ENCODE measurements at places on chromosomes 2 and 18. TPM values are rescaled to one million over a fixed set of nuclear protein-coding genes. Genes with fewer than 3 reads are reported as not detected.

DNA sequence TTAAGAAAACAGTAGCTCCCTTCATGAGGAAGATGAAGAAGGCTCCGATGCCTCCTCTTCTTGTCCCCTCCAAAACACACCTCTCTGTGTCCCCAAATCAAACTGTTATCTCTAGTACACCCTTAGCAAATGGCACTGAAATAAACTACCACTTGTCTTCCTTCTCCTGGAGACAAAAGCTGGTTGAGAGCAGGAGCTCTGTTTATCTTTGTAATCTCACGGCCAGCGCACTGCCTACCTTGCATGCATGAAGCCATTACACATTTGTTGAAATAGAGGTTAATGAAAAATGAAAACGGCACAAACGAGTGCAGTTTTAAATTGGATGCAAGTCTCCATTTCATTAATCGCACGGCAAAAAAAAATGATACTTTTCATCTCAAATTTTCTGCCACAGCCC is 113.7 kb downstream of the EPB41L3 start:
- DNase-seq = no peak

DNA sequence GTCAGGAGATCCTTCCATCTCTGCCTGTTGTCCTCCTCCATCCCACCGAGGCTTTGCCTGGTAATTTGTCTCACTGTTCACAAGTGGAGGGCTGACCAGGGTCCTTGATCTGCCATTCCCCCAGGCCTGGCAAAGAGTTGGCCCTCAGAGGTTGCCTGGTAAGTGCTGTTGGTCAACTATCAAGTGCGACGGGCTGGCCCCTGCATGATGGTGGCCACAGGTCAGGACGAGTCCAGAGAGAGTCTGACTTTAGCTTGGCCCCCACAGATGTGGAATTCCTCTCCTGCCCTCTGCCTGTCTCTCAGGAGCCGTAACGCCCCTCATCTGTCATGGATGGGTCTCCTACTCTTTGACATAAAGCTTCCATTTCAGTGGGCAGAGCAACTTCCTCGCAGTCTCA is 97.3 kb upstream of the SMIM21 start:
- DNase-seq = no peak

- DNase-seq = no peak
These were observed 951.3 kb upstream of the ACVR2A start for GRCh38 chr2:146893500-146894041.

DNA sequence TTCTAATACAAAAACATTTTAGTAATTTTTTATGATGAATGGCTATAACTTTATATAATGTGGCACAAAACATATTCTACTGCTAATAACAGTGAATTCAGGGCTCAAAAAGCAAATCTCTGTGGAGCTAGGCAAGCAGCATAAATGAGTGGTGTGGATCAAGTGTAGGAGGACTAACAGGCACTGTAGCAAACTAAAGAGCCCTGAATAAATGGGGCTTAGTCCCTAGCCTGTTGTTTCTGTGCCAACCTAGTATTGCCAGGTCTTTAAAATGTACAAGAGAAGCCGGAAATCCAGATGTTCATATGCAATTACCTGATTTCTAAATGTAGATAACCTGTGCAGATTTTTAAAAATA is 18.5 kb downstream of the REL start:
- DNase-seq = no peak

DNA sequence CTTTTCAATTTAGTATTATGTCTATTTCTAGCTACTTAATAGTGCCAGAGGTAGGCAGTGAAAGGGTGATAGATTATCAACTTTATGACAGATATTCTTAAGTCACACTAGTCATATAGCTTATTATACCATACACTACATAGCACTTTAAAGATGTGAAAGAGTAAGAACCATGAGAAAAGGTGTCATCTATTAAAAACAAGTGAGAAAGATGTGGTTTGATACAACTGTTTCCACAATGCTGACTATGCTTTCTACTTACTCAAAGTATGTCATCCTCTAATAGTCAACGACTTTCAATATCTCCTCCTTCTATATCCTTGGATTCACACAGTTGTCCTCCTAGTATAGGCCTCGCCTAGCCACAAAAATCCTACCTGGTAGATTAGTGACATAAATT is 132.9 kb upstream of the WDSUB1 start:
- DNase-seq = no peak

DNA sequence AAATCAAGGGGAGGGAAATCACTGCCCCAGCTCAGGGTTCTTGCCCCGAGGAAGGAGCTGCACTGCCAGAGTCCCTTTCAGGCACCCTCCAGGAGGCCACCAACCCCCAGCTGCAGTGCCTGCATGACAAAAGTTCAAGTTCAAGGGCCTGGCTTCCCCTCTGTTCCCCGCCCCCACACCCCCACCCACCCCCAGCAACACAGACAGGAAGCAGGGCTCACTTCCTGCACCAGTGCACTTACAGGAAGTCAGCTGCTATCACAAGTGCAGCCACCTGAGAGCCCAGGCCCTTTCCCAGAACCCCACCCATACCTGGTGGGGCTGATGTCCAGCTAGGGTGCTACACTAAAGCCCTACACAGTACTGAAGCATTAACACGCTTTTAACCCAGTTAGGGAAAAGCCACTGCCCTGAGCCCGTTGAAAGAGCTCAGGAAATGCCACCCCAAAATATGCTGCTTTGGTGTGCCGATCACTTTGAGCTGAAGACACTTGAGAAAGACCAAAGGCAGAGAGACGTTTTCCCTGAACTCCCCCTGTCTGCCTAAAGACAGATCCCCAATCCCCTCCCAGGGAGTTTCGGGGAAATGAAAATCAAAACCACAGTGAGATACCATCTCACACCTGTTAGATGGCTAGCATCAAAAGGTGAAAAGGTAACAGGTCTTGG is 109.9 kb upstream of the CAB39 start:
- DNase-seq = no peak

DPP4 gene
- 13.7 TPM for total RNA-seq

SLC19A3 gene
- 18.3 TPM for total RNA-seq

TYMS gene
- 25.0 TPM for total RNA-seq

KIAA2012 gene
- 0.10 TPM for total RNA-seq

RALBP1 gene
- total RNA-seq = 43.0 TPM

DNA sequence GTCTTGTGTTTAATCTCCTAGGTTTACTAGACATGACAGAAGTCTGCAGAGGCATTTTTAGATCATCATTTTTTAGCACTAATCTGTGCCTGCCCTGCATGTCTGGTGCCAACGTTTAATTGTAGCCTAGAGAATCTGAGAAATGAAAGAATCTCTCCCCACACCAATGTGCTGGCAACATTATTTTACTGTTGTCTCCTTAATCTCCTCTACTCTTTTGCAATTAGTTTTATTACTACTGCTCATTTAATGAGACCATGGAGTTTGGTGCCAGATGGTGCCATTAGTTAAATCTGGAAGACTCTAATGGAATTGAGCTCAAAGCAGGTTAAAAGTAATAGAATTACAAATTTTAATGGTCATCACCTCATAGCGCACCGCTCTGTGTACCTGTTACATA is 4.0 kb upstream of the SPP2 start:
- DNase-seq = no peak

DNA sequence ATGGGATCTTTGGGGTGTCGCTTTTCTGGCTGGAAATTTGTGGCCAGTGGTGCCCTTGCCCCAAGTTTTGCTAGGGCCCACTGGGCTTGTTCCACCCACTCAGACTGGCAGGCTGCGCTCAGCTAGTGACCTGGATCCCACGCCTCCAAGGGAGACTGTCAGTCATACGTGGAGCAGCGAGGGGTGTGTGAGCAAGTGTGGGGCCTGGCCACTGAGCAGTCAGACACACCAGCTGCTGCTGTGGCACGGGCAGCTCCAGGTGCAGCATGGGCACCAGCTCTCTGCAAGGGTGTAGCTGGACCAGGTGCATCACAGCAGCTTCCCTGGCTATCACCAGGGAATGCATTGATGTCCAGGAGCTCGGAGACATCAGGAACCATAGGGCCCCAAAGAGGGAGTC is 327.0 kb downstream of the NR4A2 start:
- no peak for DNase-seq

DNA sequence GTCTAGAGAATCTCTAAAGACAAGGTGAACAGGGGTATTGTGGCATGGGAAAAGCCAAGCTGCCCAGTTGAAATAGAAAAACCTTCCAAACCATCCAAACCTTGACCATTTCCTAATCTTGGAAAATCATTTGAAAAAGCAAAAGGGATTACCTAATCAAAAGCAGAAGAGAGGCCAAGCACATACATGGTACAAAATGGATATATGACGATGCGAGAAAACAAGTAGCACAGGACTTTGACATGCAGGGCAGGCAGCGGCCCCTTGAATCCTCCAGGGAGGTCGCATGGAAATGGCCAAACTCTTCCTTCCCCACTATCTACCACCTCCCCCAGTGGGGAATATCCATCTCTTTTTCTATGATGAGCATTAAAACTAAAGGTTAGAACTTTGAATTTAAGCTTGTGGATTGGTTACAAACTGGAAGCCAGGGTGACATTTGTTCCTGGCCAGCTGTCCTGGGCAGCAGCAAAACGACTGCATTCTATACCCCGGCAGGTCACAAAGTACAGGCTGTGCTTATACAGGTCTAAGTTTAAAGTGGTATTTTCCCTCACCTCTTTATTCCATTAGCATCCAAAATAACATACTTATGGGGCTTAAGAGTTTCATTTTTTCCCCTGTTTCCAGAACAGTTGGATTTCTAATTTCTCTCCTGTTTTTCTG is 24.7 kb downstream of the MYOM1 start:
- DNase-seq = no peak

DNA sequence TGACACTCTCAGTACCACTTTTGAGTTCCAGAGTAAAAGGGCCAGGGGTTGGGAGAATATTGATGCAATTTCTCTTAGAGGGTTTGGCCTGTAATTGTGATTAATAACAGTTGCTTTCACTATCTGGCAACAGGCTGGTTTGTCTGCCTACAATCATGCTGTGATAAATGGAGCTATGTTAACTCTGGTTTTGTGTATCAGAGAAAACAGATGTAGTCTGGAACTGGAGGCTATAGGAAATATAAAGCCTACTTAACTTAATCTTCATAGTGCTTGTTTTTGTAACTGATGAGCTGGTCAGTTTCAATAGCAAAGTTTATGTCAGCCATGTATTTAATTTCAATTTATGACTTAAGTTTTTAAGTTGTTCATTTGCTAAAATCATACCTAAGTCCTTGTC is 138.0 kb downstream of the AGPS start:
- DNase-seq = no peak

LYPD6 gene
- total RNA-seq = 5.1 TPM

DNA sequence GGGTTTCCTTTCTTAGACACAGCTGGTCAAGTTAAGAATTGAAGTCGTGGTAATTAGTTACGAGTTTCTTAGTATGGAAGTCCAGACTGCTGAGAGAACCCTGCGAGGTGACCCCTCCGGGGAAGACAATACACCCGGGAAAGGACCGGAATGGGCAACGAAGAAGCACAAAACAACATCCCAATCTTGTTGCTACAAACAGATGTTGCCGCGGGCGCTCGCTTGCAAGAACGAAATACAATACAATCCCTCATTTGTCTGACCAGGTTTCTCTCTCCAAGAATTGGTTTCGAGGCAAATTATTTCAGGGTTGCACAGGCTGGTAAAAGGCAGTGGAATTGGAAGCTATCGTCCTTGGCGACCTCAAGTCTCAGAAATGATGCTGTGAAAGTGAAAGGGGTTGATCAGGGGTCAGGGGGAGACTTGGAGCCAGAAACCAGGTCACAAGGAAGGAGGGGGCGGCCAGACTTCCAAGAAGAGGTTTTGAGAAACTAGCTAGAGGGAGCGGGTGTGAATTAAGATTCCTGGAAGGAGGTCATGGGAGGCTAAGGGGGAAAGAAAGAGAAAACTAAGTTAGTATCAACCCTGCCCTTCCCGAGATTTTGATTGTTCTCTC is 401.9 kb downstream of the HRH4 start:
- DNase-seq = no peak

- DNase-seq = no peak
These were observed 770 bp downstream of the NBAS start for GRCh38 chr2:15560140-15560987.

DNA sequence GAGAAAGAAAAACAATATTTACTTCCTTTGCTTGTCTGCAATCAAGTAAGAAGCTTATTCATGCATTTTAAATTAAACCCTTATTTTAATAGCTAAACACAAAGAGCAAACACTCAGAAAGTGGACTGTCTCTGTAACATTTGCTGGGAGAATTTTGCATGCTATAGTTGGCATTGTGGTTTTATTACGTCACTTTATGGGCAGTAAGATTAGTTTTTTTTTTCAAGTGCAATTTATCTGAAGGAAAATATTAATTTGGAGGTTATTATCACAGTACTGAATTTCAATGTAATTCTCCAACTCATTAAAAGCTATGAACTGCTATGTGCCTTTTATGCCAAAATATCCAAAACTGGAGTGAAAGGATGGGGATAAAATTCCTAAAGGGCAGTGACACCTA is 103.3 kb downstream of the TMEFF2 start:
- no peak for DNase-seq

DNA sequence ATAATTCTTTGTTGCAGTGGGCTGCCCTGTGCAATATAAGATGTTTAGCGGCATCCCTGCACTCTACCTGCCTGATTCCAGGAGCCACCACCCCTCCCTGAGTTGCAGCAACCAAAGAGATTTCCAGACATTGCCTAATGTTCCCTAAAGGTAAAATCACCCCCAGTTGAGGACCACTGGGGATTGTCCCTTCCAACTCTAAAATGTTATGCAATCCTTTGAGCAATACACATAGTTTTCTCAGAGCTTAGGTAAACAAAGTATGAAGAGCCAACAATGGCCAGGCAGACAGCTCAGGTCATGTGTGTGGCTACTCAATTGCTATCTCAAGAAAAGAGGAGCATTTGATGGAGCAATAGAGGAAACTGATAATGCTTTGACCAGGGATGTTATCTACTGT is 87.0 kb downstream of the XDH start:
- DNase-seq = no peak

STK16 gene
- total RNA-seq = 8.2 TPM

DNA sequence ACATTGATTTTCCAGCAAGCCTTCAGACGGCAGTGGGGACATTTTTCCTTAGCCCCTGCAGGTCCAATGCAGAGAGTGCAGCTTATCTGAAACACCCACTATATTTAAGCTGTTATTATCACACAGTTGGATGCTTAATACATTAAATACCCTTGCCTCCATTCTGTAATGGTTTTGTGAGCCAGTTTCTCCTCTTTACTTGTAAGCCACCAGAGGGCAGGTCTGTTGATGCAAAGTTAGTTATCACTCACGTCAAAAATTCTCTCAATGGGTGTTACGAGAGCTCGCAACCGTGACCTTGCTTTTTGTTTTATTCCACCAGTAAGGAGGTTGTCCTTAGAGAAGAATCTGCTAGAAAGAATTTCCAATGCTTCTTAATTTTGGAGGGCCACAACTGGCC is 189.8 kb downstream of the INSIG2 start:
- no peak for DNase-seq
